GDM1 (cell line): ENCODE measurements at places on chromosomes 6 and 20.

- DNase-seq, result no peak
Measured at GRCh38 chr6:167979436-167980139, 17.9 kb upstream of the KIF25 start.

- DNase-seq, result no peak
Measured at GRCh38 chr6:16759181-16759645, 2.0 kb downstream of the ATXN1 start.

- no peak for DNase-seq
Measured at GRCh38 chr6:117142995-117143394, 122.4 kb upstream of the VGLL2 start.

DNA sequence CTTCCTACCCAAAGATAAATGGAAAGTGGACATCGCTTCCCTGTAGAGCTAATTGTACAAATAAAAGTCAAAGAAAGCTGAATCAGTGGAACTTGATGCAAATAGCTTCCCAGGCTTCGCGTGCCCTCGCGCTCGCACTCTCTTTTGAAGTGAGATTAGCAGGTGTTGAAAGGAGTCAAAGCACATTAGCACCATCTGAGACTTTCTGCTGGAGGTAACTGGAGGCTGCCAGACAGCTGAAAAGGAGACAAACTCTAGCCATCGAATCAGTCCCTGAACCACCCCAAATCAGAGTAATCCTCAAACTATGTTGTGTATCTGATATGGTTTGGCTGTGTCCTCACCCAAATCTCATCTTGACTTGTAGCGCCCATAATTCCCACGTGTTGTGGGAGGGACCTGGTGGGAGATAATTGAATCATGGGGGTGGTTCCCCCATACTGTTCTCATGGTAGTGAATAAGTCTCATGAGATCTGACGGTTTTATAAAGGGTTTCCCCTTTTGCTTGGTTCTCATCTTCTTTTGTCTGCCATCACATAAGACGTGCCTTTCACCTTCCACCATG is 23.7 kb downstream of the SULF2 start:
- no peak for DNase-seq

GRCh38 chr20:38098952-38099351 is 65.4 kb downstream of the RPRD1B start:
- DNase-seq, result no peak

- no peak for DNase-seq
Measured at GRCh38 chr20:47818996-47819609, 33.8 kb upstream of the SULF2 start.

- DNase-seq, result no peak
Measured at GRCh38 chr20:35329435-35330139, 37.4 kb upstream of the FAM83C start.

- DNase-seq, result peak; percentile 31
Measured at GRCh38 chr6:163170294-163170883, 244.1 kb upstream of the QKI start.

GRCh38 chr20:44643596-44644229 is 7.8 kb downstream of the ADA start:
- no peak for DNase-seq

GRCh38 chr6:154219250-154219649 is 137.4 kb downstream of the IPCEF1 start:
- DNase-seq, result no peak

- DNase-seq, result no peak
Measured at GRCh38 chr6:97775012-97775411, 492.0 kb upstream of the MMS22L start.

GRCh38 chr6:161674930-161675682 is 401.2 kb upstream of the AGPAT4 start:
- no peak for DNase-seq

DNA sequence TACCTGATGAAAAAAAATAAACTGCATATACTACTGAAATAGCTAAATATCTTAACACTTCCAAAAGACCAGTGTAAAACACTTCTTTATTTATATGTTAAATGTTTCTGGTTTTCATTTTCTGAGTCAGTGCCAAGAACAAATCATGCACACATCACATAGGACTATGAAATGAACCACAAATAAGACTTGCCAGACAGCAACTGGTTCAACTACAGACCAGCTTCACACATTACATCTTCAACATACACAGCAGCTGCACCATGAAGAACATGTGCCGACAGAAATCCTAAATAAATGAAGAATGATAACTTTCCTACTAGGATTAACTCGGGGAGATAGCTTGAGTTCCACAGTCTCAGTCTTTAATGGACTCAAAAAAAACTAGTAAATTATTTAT is 168.3 kb upstream of the STXBP5 start:
- DNase-seq, result no peak

DNA sequence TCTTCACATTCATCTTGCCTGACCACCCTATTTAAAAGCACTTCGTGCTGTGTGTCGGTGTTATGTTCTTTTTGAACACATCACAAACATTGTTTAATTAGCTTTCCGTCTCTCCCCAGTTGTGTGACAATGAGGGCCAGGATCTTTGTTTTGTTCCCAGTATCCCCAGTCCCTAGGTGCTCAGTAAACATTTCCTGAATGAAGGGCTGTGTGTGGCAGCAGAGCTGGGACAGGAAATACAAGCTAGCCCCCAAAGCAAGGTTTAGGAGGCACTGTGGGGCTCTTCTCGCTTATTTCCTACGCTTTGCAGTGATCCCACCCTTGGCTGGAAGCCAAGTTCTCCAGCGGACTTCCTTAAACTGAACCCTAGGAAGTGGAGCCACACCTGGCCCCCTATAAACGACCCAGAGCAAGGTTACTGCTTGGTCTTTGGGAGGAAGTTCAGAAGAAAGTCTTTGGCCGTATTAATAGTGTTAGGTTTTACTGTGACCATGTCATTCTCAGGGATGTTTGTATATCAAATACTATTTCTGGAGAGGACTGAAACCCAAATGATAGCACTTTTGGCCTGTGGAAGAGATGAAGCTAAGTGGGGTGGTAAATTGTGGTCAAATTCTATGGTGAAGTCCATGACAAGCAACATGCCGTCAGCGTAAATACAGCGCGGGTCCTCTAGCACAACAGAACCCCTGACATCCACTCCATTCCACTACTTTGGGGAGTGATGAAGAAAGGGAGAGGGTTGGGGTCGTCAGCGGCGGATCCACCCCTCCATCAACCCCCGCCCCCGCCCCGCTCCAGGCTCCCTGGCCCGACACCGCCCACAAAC is 570 bp upstream of the FANCE start:
- no peak for DNase-seq

DNA sequence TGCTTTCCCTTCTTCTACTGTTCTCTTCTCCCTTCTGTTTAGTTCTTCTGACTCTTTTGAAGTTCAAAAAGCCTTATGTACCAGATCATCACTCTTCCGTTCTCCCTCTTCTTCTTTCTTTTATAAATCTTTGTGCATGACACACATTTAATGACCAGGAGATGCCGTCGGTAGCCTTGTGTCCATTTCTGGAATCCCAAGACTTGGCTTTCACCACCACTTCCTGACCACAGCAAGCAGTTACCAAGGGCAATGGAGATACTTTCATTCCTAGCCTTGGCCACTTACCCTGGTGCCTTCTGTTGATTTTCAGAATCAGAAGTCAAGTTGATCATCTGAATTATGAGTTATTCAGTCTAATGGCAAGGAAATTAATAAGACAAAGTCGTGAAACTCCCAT is 268.5 kb upstream of the QKI start:
- DNase-seq, result no peak

DNA sequence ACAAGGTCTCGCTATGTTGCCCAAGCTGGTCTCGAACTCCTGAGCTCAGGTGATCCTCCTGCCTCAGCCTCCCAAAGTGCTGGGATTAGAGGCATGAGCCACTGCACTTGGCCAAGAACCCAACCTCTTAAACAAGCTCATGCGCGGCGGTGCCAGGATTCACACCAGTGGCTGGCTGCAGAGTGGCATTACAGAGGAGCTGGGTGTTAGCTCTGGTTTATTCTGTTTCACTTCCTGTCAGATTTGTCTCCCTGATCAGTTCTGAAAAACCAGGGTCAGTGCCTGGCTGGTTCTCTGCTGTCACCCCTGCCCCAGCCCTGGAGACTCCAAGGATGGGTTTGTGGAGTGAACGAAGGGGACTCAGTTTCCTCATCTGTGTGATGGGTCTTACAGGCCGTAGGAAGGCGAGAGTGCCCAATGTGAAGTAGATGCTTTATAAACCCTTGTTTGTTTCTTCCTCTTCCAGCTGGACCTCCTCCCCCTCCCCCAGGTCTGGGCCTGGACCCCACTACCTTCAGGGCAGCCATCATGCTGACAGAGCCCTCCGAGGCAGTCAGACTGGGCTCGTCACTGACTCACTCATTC is 63.4 kb downstream of the UBE2V1 start:
- no peak for DNase-seq

DNA sequence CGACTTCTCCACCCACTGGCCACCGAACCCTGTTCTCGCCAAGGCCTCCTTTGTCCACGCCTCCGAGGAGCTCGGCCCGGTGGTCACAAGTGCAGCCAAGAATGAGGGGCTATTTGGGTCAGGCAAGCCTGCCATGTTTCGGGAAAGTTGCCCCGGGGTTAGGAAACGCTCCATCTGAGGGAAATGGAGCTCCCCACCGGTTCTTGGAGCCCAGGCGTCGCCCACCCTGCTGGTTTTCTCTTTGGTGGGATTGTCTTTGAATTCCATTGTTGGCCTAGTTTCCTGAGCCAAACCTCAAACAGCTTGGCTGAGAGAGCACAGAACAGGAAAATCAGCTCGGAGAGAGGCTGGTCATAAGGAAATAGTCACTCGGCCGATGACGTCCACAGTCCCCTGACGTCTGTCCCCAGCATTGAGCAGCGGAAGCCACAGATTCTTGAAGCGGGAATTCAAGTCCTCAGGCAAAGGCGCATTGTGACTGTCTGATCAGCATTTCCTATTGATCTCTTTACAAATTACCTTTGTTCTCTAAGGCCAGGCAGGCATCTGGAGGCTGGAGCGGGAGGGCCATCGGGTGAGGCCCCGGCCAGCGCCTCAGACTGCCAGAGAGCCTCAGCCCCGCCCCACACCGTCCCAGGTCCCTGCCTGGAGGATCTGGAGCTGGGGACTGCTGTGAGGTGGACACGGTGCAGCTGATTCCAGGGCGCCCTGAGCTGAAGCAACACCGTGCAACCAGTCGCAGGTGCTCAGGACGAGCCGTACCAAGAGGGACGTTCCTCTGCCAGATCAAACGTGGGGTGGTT is 138.6 kb downstream of the DLL1 start:
- no peak for DNase-seq

- DNase-seq, result no peak
Measured at GRCh38 chr6:89244241-89244985, 27.3 kb upstream of the GABRR1 start.

- no peak for DNase-seq
Measured at GRCh38 chr6:39769012-39769411, 23.2 kb upstream of the DAAM2 start.

- DNase-seq, result no peak
Measured at GRCh38 chr6:139368661-139369060, 5.8 kb downstream of the CITED2 start.

- no peak for DNase-seq
Measured at GRCh38 chr6:28729501-28730402, 194.0 kb downstream of the TRIM27 start.

DNA sequence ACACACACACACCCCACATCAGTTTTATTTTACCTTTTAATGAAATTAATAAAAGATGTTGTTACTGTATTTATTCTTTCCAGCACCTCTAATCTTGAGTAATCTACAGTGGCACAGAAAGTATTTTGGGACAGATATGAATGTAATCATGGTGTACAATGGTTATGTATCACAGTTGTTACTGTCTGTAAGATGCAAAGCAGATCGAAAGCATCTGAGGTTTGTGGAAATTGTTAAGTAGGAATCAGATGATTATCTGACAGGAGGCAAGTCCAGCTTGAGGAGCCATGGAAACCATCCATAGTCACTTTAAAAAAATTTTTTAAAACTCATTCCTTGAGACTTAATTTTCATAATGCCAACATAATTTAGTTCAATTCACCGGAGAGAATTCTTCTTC is 636.3 kb upstream of the MARCKS start:
- DNase-seq, result no peak

- no peak for DNase-seq
Measured at GRCh38 chr6:157012355-157012754, 235.2 kb downstream of the ARID1B start.

DNA sequence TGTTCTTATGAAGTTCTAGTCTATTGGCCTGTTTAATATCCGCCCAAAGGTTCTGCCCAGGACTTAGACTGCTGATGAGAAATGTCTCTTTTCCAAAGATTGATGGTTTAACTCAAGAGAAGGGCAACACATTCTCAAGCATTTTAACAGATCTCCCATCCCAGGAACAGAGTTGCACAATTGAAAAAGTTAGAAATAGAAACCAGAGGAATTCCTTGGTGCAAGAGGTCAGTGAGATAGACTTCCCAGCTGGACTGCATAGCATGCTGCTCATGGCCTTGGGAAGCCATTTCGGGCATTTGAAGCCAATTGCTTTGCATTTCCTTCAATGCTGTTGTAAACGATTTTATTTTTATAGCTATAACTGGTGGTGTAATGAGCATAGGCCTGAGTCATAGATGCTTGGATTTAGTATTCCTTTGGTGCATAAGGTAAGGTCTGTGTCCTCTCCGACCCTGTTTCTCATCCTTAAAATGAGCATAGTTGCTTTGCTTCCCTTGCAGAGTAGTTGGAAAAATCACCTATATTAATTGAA is 292.2 kb upstream of the JAG1 start:
- no peak for DNase-seq

DNA sequence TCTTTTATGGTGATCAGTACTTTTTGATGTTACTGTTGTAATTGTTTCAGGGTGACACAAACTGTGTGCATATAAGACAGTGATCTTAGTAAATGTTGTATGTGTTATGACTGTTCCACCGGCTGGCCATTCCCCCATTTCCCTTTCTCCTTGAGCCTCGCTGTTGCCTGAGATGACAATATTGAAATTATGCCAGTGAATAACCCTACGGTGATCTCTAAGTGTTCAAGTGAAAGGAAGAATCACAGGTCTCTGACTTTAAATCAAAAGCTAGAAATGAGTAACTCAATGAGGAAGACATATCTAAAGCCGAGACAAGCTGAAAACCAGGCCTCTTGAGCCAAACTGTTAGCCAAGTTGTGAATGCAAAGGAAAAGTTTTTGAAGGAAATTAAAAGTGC is 32.3 kb downstream of the TULP4 start:
- DNase-seq, result no peak

DNA sequence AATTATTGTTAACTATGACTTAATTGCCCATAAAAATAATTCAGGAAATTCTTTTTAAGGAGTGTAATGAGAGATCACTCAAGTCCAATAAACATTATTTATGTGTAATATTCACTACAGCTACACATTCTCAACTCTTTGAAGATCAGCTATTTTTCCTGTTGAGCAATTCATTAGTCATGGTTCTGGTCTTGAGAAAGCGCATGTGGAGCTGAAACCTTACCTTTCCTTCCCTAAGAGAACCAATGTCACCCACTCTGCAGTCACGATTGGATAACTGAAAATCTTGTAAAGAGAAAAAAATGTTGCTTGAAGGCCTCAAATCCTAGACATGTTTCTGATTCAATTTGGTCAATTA is 736.9 kb upstream of the MARCKS start:
- no peak for DNase-seq

GRCh38 chr6:107323133-107323785 is 136.1 kb downstream of the PDSS2 start:
- no peak for DNase-seq

- DNase-seq, result no peak
Measured at GRCh38 chr6:107267634-107268033, 152.3 kb upstream of the BEND3 start.
